ENCODE measurements at places on chromosomes 1 and 21.

DNA sequence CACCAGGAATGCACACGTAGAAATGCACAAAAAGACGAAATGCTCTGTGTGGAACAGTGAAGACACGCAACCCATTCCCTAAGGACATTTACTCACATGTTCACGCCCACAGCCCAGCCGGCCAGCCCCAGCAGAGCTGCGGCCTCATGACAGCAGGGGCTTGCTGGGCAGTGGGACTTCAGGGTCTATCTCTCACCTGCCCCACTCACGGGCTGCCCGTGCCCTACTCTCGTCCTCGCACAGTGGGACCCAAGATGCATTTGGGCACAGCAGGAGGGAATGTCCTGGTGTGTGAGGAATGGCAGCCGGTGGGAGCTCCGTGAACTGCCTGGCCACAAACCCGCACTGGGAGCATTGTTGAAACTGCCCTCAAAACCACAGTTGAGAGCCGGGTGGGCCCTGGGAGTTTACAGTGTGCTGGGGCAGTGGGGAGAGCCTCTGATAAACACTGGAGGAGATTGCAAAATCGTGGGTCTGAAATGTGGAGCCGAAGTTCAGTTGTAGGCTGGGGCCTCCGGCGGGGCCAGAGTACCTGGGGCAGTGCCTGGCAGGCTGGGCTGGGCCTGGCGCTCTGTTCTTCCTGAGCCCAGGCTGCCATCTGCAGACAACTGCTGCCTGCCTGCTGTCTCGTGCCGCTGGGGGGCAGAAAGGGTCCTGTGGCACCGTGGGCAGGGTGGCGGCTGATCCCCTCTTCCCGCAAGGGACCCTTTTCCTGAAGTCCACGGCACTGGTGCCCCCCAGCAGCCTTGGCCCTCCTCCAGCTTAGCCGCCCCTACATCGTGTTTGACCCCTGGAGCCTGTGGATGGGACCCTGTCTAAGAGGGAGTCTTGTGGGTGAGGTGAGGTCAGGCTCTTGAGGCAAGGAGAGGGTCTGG, 20.7 kb upstream of the POFUT2 start:
- no peak for DNase-seq

- no peak for DNase-seq
Measured at GRCh38 chr1:108646648-108647269, 14.1 kb downstream of the HENMT1 start.

DNA sequence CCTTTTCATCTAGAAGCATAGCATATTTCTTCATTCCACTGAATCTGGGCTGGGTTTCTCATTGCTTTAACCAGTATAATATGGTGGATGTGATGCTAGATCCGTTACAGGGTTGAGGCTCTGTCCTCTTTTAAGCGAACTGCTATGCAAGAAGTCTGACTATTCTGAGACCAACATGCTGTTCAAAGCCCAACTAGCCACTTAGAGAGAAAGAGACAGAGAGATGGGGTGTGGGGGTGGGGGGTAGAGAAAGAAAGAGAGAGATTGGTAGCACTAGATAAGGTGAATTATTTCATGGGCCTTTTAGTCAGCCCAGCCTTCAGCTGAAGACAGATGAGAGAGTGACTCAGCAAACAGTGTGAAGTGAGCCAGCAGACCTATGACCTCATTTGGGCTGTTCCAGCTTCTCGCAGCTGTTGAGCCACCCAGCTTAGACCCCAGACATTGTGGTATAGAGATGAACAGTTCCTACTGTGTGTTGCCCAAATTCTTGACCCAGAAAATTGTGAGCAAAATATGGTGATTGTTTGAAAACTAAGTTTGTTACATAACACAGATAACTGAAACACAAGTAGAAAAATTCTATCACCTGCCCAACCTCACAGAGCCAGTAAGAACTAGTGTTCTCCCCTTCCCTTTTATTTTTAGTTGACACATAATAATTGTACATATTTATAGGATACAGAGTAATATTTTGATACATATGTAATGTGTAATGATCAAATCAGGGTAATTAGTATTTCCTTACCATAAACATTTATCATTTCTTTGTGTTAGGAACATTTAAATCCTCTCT, 40.7 kb upstream of the PRKACB start:
- peak; percentile 72 for DNase-seq

DNA sequence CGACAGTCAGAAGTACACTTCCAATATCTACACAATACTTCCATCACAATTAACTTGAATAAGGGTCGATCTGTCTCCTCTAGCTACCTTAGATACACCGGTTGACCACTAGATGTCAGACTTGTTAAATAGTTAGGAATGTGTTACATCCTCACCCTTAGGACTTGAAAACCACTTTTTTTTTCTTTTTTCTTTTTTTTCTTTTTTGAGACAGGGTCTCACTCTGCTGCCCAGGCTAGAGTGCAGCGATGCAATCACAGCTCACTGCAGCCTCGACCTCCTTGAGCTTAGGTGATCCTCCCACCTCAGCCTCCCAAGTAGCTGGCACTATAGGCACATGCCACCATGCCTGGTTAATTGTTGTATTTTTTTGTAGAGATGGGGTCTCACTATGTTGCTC, 120.4 kb upstream of the GREM2 start:
- DNase-seq, result peak; percentile 52

- DNase-seq, result no peak
Measured at GRCh38 chr1:171748651-171749050, 6.8 kb upstream of the VAMP4 start.

GRCh38 chr1:161379071-161379470, 11.4 kb upstream of the CFAP126 start:
- DNase-seq, result peak; percentile 34

DNA sequence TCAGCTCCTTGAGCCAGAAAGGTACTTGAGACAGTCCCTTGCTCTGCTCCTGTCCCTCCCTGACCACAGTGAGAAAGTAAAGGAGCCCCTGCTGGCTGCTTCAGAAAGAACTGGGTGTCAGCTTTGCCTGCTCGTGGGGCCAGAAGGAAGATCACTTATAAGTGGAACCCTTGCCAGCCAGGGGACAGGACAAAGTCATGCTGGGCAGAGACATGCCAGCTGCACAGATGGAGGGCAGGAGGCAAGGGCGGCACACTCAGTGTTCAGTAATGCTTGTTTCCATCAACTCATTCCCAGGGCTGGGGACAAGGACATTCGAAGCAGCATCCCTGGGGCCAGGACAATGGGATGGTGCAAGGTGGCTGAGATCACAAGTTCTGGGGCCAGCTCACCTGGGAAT, 41.8 kb downstream of the NTPCR start:
- no peak for DNase-seq

DNA sequence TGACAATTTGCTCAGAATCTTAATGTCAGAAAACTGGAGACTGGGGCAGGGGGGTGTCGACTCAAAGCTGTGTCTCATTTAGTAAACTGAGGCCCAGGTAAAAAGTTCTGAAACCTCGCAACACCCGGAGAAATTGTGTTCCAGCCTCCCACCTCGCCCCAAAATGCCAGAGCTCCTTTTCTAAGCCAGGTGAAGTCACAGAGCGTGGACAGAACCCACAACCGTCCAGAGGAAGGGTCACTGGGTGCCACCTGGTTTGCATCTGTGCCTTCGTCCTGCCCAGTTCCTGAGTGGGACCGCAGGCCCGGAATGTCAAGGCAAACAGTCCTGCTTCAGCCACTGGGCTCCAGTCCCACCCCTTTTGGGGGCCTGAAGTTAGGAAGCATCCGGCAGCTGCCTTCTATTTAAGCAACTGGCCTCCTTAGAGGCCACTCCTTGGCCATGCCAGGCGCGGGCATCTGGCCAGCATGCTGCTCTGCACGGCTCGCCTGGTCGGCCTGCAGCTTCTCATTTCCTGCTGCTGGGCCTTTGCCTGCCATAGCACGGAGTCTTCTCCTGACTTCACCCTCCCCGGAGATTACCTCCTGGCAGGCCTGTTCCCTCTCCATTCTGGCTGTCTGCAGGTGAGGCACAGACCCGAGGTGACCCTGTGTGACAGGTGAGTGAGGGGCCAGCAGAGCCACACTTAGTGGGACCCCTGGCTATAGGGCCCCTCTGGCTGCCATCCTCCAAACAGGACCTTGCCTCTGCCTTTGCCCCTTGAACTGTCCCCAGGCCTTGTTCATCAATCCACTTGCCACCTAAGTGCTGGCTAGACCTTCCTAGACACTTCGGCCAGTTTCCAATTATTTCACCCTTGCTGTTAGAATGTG, at the start of gene TAS1R1:
TAS1R1 (plus strand) TSS at position 401 of the 872 bp plus-strand sequence; CDS start at position 468, 67 bp downstream.
- no peak for DNase-seq

DNA sequence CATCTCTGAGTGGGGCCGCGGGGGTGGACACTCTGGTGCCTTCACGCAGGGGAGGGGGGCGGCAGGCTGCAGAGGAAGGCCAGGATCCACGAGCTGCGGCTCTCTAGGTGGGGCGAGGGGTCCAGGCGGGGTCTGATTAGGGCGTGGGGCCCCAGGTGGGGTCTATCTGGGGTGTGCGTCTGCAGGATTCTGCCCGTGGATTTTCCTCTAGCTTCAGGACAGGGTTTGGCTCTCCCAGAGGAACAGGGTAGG, 6.3 kb downstream of the JMJD4 start:
- no peak for DNase-seq

- DNase-seq, result peak; percentile 51
Measured at GRCh38 chr1:41846625-41847405, 71.9 kb downstream of the HIVEP3 start.

DNA sequence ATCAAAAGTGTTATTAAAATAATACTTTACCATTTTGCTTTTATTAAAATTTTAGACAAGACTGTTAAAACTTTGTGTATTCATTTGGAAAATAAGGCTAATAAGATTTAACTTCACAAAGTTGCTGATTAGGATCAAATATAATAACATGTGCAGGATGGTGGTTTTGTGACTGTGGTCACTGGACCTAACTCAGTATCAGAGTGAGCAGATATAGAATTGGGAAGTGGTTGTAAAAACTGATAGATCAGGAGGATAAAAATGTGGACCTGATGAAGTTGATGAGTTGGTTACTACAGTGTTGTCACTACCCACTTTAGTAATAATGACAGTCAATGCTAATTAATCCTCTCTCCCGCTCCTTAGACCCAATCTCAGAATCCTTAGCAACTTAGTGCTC, 186.4 kb downstream of the AKT3 start:
- no peak for DNase-seq

GRCh38 chr21:44317241-44317782, 17.5 kb downstream of the PFKL start:
- DNase-seq, result no peak

- DNase-seq, result peak; percentile 42
Measured at GRCh38 chr1:99645699-99646531, at the start of gene PALMD. Gene PALMD (plus strand): TSS chr1:99646113. CDS start chr1:99646318, 205 bp downstream.

DNA sequence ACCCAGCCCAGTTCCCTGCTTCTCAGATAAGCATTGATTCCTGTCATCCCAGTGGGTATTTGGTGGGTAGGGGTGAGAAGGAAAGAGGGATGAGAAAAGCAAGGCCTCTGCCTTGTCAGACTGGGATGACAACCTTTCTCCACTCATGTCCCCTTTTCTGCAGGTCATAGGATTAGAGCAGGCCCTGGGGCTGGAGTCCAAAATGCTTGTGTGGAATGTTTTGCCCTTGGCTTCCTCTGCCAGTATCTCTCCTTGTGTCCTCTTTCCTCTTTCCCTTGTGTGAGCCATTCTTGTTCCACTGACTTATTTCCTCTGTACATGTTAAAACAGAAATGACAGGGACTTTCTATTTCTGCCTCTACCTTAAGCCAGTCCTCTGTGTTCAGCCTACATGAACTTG, 4.1 kb downstream of the ATP2B4 start:
- no peak for DNase-seq

DNA sequence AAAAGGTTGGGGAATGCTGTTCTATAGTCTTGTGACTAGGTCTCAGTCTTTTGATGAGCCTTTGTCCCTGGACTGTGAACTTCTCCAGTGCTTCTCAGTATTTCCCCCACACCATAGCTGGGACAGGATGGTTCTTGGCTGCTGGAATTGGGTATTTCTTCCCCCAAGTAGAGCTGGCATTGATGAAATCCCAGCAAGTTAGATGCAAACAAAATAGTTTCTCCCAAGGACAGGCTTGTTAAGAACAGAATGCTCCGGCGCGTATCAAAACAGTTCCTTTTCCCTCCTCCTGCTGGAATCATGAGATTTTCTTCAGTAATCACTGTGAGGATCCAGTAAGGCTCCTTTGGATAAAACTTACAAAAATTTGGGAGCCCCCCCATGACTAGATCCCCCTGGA, 162.6 kb downstream of the PIK3R3 start:
- DNase-seq, result no peak

DNA sequence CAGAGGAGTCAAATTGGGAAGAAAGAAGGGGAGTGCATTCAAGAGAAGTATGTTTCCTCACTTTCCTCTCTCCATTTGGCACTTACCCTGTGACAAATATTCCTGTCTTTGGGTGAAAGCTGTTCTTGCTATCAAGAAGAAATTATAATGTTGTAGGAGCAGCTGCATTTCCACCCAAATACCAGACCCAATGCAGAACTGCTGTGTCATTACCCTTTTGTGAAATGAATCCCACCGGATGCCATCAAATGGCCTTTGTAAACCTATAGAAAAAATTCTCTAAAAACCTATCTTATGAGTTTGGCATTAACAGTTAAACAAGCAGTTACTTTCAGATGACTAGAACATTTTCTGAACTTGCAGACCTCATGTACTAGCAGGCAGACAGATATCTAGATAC, 16.7 kb upstream of the PALMD start:
- no peak for DNase-seq

DNA sequence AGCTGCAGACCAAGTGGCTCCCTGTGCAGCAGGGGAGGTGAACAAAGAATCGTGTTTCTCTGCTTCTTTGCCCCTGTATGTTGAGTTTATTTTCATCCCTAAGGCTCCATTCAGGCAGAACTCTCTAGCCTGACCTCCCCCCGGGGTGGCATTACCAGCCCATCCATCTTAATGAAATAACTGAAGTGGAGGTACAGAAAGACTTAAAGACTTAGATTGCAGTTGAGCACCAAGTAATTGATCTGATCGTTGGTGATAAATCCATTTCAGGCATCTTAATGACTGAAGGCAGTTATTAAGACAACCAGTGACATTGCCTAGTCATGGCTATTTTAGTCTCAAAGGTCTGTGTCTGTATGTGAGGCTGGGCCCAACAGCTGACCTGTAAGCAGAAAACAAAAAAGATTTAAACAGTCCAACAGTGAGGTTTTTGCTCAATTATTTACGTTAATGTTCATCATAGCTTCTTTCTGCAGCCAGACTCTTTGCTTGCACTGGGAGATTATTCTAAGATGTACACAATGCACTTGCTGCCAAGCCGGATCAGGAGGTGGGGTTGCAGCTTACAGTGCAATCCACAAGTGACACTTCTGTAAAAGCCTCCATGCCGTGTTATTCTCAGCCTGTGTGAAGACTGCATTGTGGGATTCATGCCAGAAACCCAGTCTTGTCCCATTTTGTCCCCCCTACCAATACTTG, 363.0 kb upstream of the DUSP10 start:
- DNase-seq, result no peak

GRCh38 chr21:44730951-44731579, 19.7 kb upstream of the TSPEAR start:
- DNase-seq, result no peak
